ENCODE measurements at places on chromosomes 3 and 15. TPM values are rescaled to one million over a fixed set of nuclear protein-coding genes. Genes with fewer than 3 reads are reported as not detected.

The FGF7 gene
- not detected for total RNA-seq

- no peak for DNase-seq
Measured at GRCh38 chr3:66703501-66703900, 202.7 kb upstream of the LRIG1 start.

The ABTB1 gene
- 14.8 TPM for total RNA-seq

The GOLGA6L22 gene
- not detected for total RNA-seq

The XCR1 gene
- total RNA-seq: 0.05 TPM

The ATP13A5 gene
- total RNA-seq: not detected

The CASR gene
- total RNA-seq: 0.19 TPM

The GOLGA8T gene
- total RNA-seq: 0.19 TPM

- DNase-seq: no peak
Measured at GRCh38 chr15:63509955-63510940, 5.9 kb downstream of the USP3 start.
